Neuronal stem cell (in vitro differentiated cells): ENCODE measurements at places on chromosomes 12 and 14.

DNA sequence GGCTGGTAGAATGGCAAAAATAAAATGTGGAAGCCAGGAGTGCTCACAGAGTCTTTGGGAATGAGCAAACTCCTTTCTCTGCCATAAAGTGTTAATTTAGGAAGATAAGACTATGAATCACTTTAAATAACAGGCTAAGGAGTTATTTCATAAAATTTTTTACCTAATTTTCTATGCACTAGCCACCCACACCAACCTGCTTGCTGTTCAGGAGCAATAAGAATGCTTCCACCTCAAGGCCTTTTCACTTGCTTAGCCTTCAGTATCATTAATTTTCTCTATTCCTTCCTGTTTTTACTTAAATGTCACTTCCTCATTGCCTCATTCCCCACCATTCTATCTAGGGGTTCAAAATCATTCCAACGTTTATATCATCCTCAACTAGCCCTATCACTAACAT, 326.8 kb downstream of the CCER1 start:
- no peak for DNase-seq

- DNase-seq, result no peak
Observed at GRCh38 chr14:36047912-36048311, 128.6 kb downstream of the PTCSC3 start.

DNA sequence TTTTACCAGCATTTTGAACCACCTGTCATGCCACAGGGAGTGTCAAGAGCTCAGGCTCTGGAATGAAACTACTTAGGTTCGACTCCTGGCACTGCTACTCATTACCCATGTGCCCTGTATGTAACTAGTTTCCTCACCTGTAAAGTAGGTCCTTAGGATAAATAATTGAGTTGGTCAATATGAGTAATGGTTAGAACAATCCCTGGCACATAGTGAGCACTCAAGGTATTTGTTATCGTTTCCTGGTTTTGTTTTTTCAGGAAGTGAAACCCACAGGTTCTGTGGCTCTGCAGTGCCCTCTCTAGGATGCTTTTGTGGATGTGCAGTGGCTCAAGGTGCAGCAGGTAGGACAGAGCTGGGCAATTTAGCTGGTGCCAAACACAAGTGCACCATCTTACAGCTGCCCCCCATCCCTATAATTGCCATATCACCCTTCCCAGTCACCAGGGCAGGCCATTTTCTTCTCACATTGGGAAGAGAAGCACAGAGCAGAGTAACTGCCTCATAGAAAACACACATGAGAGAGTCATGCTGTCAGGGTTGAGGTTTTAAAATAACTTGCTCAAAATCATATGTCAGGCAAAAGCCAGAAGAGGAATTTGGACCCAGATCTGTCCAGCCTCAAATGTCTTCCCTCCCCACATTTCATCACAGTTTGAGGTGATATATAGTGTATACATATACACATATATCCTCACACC, 297.5 kb downstream of the RPAP3 start:
- DNase-seq, result no peak

DNA sequence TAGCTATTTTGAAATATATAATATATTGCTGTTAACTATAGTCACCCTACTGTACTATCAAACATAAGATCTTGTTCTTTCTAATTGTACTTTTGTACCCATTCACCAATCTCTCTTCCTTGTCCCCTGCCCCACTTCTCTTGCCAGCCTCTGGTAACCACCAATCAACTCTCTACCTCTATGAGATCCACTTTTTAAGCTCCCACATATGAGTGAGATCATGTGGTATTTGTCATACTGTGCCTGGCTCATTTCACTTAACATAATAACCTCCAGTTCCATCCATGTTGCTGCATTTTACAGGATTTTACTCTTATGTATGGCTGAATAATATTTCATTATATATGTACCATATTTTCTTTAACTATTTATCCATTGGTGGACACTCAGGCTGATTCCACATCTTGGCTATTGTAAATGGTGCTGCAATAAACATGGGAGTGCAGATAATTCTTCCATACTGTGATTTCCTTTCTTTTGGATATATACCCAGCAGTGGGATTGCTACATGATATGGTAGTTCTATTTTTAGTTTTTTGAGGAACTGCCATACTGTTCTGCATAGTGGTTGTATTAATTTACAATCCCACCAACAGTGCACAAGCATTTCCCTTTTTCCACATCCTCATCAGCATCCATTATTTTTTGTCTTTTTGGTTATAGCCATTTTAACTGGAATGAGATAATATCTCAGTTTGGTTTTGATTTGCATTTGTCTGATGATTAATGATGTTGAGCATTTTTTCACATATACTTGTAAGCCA, 33.5 kb upstream of the SPIC start:
- DNase-seq, result no peak

- DNase-seq, result no peak
Observed at GRCh38 chr12:75650595-75651341, 139.4 kb upstream of the KRR1 start.

DNA sequence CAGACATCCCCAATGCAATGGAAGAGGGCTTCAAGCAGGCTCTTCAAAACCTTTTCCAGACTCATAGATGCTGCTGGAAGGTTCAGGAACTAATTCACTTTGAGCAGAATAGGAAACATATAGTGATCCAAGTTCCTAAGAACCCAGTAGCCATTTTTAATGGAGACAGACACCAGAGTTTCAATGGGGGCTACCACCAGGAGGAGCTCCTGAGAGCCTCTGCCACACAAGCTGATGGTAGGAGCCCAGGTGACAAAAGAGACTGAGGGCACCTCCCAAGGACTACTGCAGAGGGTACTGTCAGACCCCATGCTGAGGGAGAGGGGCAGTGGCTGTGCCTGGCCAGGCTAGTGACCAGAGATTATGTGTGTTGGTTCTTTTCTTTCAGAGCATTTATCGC, 45.9 kb downstream of the IFNG start:
- no peak for DNase-seq

GRCh38 chr12:54364413-54364812, at the start of gene GPR84:
GPR84 (minus strand) TSS chr12:54364486; CDS start chr12:54363851, 635 bp downstream.
- DNase-seq, result no peak

GRCh38 chr14:60736494-60736893, 1.9 kb downstream of the MNAT1 start:
- DNase-seq, result no peak

- DNase-seq, result no peak
Observed at GRCh38 chr12:113658006-113658655, 186.5 kb upstream of the LHX5 start.

- DNase-seq, result no peak
Observed at GRCh38 chr12:82904219-82904790, 217.6 kb downstream of the TMTC2 start.

- no peak for DNase-seq
Observed at GRCh38 chr12:10690906-10691305, 17.1 kb upstream of the STYK1 start.

DNA sequence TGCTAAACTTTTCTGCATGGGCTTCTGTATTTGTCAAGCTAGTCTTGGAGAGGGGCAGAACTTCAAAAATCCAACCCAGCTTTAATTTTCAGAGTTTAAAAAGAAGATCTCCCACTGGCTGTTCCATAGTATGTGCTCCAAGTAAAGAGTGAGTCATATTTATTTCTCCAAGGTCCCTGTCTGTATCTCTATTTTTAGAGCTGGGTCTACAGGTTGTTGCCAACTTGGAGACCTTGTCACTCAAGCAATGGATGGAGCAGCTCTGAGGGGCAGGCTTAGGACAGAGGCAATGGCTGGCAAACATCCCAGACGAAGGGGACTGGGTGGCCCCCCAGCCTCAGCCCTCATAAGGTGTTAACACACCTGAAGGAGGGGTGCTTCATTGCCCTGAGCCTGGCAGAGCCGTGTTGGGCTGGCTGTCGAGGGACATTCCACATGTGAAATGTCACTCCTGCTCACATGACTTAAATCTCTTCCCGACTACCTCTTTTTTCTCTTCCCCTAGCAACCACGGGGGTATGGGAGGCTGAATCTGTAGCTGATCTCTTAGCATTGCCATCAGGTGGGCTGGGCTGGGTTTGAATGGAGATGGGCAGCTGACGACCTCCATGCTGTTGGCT, 103.1 kb downstream of the SMOC1 start:
- DNase-seq, result no peak

DNA sequence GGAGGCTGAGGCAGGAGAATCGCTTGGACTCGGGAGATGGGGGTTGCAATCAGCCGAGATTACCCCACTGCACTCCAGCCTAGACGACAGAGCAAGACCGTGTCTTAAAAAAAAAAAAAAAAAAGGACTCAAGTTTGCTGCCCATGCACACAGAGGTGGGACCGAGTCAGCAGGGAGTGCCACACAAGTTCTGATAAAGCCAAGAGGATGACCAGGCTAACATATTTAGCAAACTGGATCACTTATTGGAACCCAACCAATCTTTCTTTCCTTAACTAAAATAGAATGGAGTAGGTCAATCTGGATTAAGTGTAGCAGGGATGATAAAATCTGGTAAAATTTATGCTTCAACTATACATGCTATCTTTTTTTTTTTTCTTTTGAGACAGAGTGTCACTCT, 190.4 kb upstream of the FOXN3 start:
- DNase-seq, result no peak

GRCh38 chr12:76033081-76034011, 1.8 kb upstream of the PHLDA1 start:
- no peak for DNase-seq

GRCh38 chr12:11655842-11656241, 6.4 kb downstream of the ETV6 start:
- no peak for DNase-seq

- no peak for DNase-seq
Observed at GRCh38 chr12:111154147-111154834, 214.6 kb downstream of the PHETA1 start.

DNA sequence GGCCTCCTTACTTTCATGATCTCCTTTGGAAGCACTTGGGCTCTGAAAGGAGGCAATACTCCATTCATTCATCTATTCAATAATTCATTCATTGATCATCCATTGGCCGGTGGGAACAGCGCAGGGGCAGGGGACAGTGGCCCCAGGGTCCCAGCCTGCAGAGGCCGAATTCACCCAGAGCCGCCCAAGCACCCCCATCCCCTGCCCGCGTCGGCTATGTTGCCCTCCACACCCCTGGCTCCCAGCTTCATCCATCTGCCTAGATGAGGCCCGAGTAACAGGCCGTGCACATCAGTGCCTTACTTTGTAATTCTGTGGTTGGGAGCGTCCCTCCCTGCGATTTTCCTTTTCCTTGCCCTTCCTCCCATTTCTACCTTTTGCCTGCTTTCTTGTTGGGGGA, 3.2 kb downstream of the AMN start:
- no peak for DNase-seq

- no peak for DNase-seq
Observed at GRCh38 chr12:106681210-106681609, 93.3 kb upstream of the RIC8B start.

DNA sequence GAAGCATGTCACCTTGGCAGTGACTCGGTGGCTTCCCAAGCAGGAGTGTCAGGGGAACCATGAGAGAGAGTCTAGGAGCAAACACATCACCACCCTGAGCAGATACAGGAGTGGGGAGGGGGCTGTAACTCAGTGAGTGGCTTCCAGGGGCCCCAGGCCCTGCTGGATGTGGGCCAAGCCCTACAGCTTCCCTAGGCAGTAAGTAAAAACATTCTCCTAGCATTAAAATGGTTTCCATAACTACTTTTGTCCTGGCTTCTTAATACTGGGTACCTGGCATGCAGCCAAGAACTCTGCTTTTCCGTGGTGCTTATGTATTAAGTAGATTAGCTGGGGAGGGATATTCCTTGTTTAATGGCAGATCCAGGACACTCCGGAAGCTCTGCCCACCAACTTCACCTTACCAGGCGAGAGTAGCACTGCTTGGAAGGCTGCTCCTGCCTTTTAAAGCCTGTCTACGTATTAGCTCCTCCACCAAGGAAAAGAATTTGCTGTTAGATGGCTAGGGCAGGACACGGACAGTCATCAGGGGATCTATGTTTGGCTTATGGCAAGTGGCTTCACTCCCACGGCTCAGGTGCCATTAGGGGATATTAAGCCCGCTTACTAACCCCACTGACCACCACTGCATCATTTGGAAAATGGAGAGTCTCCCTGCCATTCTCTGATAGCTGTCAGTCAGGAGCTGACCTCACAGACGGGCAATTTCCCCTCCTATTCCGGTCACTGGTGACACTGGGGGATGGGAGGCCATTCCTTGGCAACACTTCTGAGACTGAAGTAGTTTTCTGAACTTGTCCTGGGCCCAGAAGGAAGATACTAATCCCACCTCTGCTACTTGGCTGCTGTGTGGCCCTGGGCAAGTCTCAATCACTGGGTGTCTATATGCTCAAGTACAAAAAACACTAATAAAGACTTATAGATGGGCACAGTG, 22.8 kb downstream of the OTUB2 start:
- DNase-seq, result no peak

- DNase-seq, result no peak
Observed at GRCh38 chr14:90628825-90629224, 187.4 kb downstream of the TTC7B start.

DNA sequence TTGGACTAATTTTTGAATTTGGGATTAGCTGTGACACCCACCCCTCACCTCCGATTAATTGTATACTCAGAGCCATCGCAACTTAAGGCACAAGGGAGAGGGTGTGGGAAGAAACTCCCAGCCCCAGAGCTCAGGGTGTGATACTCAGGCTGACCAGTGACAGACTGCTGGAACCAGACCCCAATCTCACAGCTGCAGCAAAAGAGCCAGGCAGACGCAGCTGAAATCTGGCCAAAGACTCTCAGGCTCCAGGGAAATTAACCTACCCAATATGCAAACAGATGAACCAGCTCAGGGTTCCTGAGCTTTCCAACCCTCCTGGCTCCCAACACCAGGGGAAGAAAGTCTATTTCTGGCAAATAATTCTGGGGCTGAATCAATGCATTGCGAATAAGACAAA, 30.5 kb downstream of the ANAPC7 start:
- DNase-seq, result no peak

- no peak for DNase-seq
Observed at GRCh38 chr12:50619610-50619958, 114.8 kb downstream of the DIP2B start.

DNA sequence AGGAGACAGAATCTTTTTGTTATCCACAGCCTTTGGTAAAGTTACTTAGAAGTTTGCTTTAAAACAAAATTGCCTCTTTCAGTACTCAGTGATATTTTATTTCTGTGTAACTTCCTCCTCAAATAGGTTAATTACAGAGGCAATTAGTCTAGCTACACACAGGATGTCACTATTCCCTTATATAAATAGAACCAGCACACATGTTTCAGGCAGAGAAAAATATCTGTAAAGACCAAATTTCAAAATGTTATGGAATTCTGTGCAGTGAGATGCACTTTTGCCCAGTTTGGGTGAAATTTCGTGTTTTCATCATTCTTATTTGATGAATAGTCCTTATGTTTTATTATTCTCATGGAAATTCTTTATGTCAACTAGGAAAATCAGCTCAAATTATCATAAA, 410.6 kb upstream of the SOX5 start:
- no peak for DNase-seq

GRCh38 chr12:9786726-9787717, 26.3 kb upstream of the CD69 start:
- no peak for DNase-seq

DNA sequence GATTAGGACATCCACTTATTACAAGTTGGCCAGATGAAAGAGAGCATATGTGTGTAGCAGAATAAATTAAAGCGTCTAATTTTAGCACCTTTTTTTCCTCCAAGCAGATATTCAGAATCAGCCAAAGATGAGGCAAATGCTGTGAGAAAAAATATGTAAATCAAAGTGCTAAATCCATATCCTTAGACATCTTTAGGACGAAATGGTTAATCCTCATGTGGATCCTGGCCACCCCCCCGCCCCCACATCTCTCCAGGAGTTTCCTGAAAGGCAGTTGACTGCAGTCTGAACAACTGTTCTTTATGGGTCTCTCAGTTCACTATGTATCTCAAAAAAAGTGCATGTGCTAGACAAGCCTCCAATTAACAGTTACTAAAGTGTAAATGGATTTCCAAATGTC, 1768.1 kb upstream of the SEL1L start:
- DNase-seq, result no peak
